ENCODE measurements at places on chromosomes 2 and 18.

DNA sequence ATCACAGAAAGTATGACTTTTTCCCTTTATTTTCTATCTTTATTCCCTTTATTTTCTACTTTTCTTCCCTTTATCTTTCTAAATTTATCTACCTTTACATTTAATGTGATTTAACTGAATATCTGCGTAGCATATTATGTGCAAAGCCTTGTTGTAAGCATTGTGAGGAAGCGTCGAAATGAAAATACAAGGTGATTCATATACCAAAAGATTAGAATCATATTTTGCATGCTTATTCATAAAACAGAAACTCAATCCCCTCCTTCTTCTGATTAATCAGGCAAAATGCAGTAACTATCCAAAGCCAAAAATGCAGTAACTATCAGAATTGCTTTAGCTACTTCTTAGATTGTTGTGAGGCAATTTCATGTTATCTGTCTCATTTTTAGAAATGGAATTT, 393.0 kb downstream of the CDH19 start:
- DNase-seq = no peak

DNA sequence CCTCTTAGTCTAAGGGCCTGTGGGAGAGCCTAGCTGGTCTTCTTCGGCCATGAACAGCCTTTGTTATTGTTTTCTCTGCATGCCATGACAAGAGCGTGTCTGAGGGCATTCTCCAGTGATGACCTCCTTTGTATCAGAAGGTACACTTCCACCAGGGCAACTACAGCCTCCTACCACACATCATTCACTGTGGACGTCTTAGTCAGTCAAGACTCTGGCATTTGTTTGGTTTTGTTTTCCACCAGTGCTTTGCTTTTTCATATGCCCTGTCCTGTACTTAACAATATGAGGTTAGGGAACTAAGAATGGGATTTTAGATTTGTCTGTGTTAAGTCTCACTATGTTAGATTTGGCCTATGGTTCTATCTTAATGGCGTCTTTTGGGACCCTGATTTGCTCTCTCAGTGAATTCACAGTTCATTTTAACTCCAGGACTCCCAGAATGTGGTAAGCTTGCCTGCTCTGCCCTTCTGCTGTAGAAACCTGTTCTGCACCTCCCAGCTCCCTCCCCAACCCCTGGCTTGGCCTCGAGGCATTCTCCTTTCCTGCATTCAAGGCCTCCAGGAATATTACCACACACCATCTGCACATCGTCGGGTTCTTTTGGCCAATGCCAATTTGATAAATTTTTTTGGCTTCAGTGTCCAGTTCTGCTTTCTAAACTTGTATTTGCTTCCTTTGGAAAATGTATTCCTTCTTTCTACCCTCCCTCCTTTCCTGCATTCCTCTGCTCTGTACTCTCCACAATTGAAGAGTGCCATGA, 42.8 kb upstream of the IL1R1 start:
- DNase-seq = no peak

GRCh38 chr2:189157456-189157855, 22.1 kb downstream of the COL5A2 start:
- DNase-seq = peak; percentile 62

GRCh38 chr2:196234672-196235071, 63.3 kb upstream of the STK17B start:
- peak; percentile 74 for DNase-seq

All from fibroblast of skin of scalp (primary cell).